Stimulated activated CD8-positive, alpha-beta memory T cell treated with anti-CD3 and anti-CD28 coated beads, Interleukin-7, amount 100 ng/mL, for 1 hour (primary cell): ENCODE measurements at places on chromosomes 5 and 9.

GRCh38 chr5:146069780-146070099 is 35.6 kb downstream of the PLAC8L1 start:
- no peak for DNase-seq

DNA sequence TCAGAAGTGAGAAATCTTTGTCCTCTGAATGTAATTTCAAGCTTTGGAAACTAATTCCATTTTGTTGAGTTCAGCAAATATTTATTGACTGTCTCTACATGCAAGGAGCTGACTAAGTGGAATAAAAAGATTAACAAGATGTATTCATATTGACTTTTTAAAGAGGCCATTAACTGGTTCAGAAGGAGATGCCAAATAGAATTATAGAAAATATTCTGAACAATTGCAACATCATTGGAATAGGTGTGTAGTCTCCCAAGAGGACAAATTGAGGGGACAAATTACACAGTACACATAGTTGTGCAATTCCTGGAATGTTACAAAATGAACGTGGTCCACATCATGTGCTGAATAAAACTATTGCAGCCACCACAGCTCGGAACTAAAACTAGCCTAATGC is 224.2 kb downstream of the NPR3 start:
- DNase-seq: no peak

DNA sequence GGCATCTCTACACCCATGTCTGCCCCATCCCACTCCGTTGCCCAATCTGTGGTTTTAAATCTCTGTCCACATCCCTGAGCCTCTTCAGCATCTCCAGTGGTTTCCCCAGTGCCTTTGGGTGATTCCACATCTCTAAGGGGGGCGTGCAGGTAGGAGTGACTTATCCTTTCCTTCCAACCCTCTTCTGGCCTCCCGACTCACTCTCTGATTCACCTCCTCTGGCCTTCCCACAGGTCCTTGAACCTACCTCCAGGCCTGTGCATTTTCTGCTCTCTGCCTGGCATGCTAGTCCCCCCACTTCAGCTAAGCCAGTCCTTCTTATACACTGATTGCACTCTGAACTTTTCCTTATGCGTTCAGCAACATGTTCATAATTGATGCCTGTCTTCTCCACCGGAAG is 99.0 kb downstream of the RALGPS1 start:
- no peak for DNase-seq

- DNase-seq: no peak
Observed at GRCh38 chr5:146440870-146441495, 6.2 kb upstream of the TCERG1 start.

DNA sequence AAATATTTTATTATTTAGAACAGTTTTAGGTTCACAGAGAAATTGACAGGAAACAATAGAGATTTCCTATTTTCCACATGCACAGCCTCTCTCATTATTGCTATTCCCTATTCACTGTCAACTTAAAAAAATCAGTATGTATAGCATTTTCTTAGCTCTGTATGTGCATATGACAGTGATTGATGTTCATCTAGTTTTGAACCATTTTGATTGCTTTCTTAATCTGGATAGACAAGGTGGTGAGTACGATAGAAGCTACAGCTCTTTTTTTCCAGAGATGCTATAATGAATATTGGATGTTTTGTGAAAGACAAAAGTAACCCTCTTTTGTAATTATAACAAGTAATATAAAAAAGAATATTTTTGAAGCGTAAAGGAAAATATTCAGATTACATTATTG is 201.2 kb upstream of the ARRDC3 start:
- no peak for DNase-seq

DNA sequence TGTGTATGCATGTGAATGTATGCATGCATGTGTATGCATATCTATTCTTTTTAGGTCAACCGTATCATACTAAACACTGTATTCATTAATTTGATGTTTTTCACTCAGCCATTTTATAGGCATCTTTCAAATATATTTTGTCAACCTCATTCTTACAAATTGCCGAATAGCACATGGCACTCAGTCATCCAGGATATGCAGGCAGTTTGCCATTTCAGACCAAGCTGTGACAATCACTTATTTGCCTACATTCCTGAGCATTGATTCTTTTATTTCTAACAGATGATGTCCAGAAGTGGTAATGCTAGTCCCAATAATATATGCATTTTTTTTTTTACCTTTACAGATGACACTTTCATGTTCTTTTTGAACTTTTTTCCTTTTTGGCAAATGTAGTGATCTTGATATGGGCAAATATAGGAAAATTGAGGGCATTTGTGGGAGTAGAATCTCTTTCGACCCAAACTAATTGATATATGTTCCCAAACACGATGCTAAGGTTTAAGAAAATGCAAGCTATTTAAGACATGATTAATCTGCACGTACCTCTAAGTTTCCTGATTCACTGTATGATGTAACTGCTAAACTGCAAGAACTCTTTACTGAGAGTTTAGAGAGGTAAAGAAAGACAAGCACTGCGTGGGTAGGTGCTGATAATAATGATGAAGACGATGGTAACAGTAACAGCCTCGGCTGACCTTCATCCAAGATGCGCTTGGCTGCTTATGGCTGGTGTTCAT is 153.9 kb upstream of the DAP start:
- DNase-seq: no peak

GRCh38 chr5:6868575-6869215 is 155.5 kb downstream of the TENT4A start:
- no peak for DNase-seq

DNA sequence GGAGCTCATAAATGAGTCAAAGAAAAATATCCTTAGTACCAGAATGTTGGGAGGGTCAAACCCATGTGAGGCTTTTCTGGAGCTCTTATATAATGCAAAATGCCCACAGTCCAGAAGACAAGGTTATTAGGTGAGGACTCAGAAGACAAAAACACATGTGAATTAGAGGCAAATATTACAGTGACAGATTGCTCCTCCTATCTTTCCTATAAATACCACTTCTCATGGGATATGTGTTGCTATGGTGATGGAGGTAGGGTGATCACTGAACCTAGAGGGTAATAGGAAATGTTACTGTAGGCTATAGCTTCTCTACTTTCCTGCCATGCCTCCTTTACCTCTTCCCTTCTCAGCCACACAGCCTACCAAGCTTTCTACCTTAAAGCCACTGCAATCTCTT is 264.6 kb downstream of the SEC61B start:
- DNase-seq: no peak

DNA sequence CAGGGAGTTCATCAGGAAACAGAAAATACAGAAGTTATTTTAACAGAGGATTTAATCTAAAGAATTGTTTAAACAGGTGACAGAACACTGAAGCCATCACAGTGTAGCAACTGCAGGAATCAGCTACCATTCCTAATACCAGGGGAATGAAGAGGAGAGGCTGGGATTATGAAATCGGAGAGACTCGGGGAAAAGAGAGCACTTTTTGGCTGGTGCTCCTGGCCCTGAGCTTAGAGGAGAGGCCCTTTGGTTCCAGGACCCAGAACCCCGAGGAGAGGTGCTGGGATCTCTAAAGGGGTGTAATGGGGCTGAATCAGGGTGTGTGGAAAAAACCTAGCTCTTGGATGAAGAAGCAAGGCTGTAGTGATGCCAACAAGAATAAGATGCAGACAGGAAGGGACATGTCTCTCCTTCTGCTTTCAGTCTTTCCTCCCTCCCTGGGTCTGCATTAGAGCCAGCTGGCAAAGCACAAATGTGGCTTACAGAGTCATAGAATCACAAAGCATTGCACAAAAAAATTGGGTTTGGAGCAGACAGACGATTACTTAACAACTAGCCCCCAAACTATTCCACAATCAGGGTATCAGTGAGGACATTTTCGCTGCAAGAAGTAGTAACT is 11.6 kb upstream of the SFXN1 start:
- no peak for DNase-seq

GRCh38 chr9:120043448-120043847 is 536.5 kb downstream of the CDK5RAP2 start:
- no peak for DNase-seq

DNA sequence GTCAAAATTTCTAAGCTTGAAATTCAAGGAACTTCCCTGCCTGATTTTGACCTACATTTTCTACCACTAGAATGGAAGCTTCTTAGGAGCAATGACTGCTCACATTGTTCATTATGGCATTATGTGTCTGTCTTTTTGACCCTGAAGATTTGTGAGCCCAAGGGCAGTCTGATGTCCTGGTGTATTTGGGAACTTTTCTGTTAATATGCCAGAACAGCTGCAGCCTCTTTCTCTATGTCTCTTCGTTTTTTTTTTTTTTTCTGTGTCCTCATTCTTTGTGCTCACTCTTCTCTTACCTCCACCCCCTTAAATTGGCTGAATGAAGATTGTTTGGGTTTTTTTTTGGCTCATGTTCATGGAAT is 34.8 kb upstream of the TMC1 start:
- DNase-seq: no peak

GRCh38 chr5:100026606-100027005 is 508.6 kb upstream of the FAM174A start:
- DNase-seq: no peak

DNA sequence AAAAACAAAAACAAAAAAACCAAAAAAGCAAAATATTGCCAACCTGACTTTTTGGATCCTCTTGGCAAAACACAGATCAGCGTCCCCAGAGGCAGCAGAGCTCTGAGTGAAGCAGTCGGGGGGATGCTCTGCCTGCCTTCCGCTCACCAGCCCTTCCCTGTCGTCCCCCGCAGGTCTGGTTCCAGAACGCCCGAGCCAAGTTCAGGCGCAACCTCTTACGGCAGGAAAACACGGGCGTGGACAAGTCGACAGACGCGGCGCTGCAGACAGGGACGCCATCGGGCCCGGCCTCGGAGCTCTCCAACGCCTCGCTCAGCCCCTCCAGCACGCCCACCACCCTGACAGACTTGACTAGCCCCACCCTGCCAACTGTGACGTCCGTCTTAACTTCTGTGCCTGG is 20.7 kb downstream of the LHX2 start:
- DNase-seq: no peak

GRCh38 chr5:65434122-65434521 is 47.6 kb downstream of the ADAMTS6 start:
- DNase-seq: no peak
